ENCODE measurements at places on chromosomes 12 and 14.

- peak; percentile 5 for DNase-seq
Observed at GRCh38 chr12:46049665-46050064, 59.3 kb upstream of the SCAF11 start.

GRCh38 chr12:119673634-119674033, 5.7 kb downstream of the PRKAB1 start:
- DNase-seq: no peak

GRCh38 chr14:65117769-65118745, 15.7 kb upstream of the MAX start:
- DNase-seq: no peak

- DNase-seq: no peak
Observed at GRCh38 chr12:45363903-45364302, 148.0 kb downstream of the ANO6 start.

DNA sequence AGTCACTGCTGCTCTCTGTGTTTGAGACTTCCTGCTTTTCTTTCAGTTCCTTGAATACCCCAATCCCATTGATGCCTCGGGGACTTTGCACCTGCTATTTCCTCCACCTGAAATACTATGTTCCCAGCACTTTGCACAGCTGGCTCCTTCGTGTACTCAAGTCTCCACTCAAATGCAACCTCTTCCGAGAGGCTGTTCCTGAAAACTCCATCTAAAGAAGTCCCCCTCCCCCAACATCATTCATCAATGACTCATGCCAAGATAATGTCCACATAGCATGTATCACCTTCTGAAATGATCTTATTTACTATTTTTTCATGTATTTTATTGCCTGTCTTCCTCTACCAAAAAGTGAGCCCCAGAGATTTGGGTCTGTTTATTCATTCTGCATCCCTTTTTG, 48.6 kb downstream of the HSPB8 start:
- no peak for DNase-seq

GRCh38 chr14:98122527-98122926, 1149.5 kb downstream of the BCL11B start:
- DNase-seq: no peak

DNA sequence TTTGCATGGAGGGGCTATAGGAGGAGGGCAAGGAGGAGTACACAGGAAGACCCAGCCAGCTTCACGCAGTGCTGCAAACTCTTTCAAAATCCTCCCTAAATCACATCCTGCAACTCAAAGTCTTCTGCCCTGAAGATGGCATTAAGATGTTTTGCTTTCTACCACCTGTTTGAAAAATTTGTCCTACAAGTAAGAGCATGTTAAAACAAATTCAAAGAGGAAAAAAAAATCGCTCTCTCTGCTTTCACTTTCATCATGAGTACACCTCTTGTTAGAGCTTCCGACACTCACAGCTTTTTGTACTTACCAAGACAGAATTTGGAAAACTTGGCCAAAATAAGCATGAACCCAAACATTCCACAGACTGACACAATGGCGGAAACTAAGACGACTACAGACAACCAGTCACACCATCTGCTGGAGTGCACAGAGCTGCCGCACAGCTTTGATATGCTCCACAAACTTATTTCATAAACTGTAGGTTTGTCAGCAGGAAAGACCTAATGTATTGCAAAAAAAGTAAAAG, 21.3 kb downstream of the GCH1 start:
- peak; percentile 47 for DNase-seq

- DNase-seq: peak; percentile 29
Observed at GRCh38 chr14:86852530-86852929, 1140.5 kb downstream of the GALC start.

- no peak for DNase-seq
Observed at GRCh38 chr14:72677664-72678063, 216.2 kb downstream of the DPF3 start.

DNA sequence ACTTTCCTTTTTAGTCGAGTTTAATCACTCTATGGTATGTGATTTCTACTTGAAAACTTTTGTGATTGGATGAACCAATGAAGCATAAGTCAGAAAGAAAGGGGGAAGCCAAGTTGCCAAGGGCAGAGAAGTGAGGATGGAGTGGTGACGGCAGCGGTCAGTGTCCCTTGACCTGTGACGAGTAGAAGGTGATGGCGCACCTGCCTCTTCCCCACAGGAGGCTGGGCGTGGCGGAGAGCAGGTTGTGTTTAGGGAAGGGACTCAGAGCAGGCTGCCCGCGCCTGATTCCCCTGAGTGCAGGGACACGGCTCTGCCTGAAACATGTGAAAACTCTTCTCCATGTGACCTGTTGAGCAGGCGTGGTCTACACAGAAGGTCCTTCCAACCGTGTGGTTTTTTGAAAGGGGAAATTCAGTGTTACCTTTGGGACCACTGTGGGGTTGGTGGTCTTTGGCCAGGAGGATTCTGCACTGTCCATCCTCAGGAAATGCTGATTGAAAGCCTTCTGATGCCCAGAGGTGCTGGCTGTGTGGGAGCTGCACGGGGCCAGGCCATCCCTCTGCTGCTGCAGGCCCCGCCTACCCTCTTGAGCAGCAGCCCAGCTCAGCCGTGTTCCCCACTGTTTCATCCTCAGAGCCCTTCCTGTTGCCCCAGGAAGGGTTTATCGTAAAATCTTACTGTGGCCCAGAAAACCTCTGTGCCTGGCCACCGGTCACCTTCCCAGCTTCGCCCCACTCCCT, 23.5 kb upstream of the AMN start:
- DNase-seq: no peak

GRCh38 chr12:123948401-123948795, 24.2 kb downstream of the CCDC92 start:
- no peak for DNase-seq

GRCh38 chr12:127268213-127268612, 998.8 kb upstream of the TMEM132C start:
- DNase-seq: no peak

- DNase-seq: no peak
Observed at GRCh38 chr12:105761075-105761474, 377.7 kb downstream of the NUAK1 start.

GRCh38 chr14:77615361-77616132, 890 bp downstream of the SPTLC2 start:
- no peak for DNase-seq

DNA sequence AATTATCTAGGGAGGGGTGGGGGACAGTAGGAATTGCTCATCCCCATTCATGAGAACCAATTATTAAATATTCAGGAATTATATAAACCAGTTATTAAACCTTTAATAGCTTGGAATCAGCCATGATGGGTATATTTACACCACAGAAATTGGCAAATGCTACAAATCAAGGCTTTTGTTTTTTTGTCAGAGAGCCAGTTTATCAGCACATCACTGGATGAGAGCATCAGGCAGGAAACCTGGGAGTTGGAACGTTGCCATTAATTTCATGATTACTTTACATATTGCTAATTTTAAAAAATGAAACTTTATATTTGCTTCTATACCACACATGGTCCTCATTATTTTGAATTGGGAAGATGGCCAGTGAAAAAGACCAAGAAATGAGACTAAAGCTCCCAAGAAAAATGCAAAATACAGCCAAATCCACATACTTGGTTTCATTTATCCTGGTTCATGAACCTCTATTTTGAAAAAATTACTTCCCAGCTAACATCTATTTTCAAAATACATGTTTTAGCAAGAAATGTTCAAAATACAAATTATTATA, 48.4 kb downstream of the ATL1 start:
- DNase-seq: no peak

DNA sequence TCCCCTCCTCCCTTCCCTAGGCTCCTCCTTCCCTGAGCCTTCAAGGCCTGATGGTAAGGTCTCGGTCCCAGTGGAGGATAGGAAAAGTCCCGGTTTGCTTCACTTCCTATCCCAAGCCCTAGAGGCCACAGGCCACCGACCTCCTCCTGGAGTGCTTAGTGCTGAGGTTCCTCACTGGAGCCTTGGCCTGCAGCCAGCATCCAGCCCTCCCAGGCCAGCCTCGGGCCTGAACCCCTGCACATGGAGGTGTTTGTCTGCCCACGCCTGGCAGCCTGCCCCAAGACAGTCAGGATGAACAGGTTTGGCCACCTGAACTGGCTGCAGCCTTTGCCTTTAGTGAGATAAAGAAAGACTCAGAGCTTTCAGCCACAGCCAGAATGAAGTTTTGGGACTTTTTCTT, 15.8 kb upstream of the KRT7 start:
- DNase-seq: no peak

DNA sequence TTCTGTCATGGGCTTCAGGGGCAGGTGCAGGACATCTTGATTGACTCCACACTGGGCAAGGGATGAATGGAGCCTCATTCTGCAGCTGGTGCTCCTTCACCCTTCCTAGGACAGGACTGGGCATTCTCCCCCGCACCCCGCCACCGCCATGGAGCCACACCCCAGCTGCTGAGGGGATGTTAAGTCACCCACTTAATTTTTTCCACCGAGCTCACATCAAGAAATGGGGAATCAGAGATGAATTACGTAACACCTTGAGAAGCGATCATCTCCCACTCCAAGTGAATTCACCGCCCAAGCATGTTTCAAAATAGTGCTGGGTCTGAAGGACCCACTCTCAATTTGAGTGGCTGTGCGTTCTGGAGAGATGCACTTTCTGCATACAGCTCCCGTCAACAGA, 94.2 kb downstream of the EML1 start:
- no peak for DNase-seq

DNA sequence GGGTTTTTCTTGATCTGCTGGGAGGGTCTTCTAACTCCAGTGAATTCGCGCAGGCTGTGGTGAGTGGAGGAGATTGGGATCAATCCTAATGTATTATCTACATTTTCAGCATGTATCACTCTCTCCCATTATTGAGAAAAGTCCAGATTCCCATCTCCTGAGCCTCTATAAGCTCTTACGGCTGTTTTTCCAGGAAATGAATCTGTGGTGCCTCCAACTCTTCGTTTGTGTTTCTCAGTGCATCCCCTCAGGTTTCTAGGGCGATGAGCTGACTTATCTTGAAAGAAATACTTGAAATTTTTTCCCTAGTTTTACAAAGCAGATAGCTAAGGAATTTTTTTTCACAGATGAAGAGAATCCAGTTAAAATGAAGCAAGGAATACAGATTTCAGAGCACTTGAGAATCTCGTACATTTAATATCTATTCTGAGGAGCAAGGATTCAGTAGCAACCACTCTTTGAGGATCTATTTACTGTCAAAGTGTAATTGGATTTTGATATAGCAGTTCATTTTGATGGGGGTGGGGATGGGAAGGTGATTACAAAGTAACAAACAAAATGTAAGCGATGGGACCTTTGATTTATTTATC, 138.7 kb downstream of the BRMS1L start:
- DNase-seq: no peak

DNA sequence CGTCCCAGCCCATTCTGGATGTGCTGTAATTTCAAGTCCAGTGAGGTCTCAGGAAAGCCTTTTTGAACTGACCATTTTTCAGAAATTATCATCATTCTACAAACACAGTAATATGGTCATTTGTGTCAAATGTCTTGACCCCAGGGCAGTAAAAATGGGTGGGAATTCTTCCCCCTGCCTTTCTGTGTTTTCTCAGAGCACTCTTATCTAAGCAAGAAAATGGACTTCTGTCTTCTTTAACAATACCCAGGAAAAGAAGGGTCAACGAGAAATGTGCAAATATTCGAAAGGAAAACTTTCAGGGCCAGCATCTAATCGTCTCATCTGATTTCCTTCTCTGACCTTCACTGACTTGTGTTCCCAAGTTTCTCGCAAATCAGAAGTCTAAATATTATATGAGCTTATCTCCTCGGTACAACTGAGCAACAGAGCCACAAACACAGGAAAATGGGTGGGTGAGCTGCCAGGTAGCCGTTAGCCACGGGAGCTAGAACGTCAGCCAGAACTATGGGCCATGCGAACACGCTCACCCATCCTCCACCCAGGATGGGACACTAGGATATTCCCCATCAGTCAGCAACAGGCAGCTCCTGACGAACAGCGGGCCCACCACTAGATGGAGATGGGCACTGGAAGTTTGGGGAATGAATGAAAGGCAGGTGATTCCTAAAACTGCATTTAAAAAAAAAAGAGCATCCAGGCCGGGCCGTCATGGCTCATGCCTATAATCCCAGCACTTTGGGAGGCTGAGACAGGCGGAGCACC, 57.1 kb downstream of the VWF start:
- peak; percentile 42 for DNase-seq

Data from fibroblast of villous mesenchyme (primary cell).